Activated CD8-positive, alpha-beta T cell treated with anti-CD3 and anti-CD28 coated beads, Interleukin-2, amount 10 ng/mL, durations not matched to agents 7 days and 5 days (primary cell): ENCODE measurements at places on chromosomes 7 and 10.

GRCh38 chr7:134548877-134549276, at the start of gene AKR1B15:
Gene AKR1B15, plus strand, starts transcription at chr7:134549110. Its CDS starts 15,510 bp downstream, at chr7:134564620.
- DNase-seq, result no peak

DNA sequence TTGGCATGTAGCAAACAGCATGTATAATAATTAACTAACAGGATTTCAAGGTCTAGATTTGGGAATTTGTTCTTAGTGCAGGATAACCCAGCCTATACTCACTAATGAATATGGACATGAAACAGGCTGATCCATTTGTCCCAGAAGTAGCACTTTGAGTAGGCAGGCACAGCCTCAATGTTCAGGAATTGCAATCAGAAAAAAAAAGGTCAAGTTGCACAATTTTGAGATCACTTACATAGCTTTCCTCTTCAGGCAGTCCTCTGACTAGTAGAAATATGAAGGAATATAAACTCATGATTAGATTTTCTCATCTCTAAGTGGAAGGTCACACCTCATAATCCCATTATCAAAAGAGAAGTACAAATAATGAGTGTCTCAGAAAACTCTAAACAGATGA, 921.4 kb upstream of the CELF2 start:
- DNase-seq, result no peak

GRCh38 chr10:6123532-6123931, 34.7 kb downstream of the RBM17 start:
- no peak for DNase-seq

DNA sequence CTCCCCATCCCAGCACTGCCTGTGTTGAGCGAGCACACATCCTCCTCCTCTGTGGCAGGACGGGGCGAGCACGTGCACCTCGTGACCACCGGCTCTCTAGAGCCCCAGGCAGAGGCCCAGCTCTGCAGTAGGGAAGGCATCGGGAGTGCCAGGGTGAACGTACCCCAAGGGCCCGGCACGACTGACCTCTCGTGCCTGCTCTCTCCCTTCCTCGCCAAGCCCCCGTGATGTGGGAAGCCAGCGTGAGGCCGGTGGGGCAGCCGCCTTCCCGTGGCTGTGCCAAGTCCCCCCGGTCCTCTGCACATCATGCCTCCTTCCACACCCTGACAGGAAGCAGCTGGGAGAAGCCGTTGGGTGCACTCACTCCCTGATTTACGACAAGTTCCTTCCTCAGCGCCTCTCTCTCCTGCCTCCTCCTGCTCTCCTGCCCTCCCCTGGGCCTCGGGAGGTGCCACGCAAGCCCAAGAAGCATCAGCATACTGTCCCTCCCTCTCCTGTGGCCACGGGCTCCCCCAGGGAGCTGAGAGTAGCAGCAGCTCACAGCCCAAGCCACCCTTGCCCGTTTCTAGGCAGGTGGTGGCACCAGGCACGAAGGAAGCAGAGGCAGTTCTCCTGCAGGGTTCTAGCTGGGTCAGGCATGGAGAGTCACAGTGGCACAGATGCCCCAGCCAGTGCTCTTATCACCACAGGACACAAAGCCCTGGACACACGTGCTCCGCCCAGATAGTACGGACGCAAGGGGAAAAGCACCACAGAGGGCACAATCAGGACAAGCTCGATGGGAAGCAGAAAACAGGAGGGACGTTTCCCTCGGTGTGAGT, 47.0 kb downstream of the AMZ1 start:
- no peak for DNase-seq

DNA sequence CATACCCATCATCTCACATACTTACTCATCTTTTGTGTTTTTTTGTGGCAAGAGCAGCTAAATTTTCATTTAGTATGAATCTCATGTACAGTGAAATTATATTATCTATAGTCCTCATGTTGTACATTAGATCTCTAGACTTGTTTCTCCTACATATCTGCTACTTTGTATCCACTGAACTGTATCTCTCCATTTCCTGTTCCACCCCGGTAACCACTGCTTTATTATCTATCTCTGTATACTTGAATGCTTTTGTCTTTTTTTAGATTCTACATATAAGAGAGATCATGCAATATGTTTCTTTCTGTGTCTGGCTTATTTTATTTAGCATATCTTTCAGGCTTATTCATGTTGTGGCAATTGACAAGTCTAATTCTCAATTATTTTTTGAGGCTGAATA, 125.1 kb downstream of the ANKRD7 start:
- DNase-seq, result no peak

DNA sequence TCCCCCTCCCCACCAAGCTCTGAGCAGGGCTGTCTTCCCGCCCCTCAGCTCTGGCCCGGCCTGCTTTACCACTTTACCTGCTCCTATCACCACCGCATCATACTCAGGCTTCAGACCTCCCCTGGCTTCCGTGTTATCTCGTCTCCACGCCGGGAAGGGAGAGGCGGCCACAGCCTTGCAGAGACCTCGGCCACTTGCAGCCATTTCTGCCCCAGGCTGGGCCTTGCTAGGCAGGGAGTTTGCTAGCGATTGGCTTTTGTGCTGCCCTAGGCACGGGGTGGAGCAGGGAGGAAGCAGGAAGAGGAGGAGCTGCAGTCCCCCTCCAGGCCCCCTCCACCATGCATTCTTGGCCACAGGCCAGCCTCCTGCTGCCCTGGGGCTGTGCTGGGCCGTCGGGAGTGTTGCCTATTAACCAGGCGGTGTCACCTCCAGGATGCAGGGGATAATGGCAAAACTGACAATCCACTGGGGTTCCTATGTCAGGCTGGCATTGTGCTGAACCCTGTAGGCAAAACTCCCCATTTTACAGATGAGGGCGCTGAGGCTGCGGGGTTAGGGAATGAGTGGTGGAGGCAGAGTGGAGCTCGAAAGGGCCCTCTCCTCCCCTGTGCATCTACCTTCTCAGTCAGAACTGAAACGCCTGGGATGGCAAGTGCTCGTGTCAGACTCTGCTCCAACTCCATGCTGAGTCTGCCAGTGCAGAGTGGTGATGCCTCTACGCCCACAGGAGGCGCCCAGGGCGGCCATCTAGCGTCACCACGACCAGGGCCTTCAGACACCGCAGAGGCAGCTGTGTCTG, at the start of gene PYROXD2:
TSS of gene PYROXD2 (minus strand) at position 251 of the 799 bp plus-strand sequence. CDS start at position 204, 47 bp downstream.
- DNase-seq, result peak; percentile 76

GRCh38 chr10:51911723-51912122, 212.3 kb upstream of the CSTF2T start:
- no peak for DNase-seq

DNA sequence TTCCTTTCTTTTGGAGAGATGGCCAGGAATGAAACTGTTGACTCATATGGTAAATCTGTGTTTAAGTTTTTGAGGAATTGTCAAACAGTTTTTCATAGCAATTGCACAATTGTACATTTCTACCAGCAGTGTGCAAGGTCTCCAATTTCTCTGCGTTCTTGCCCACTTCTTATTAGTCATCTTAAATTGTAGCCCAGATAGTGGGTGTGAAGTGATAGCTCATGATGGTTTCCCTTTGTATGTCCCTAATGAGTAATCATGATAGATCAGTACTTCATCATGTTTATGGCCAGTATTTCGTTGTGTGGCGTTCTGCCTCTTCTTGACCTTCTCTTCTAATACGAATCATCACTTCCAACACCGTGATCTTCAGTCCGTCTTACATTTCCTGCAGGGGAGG, 136.3 kb downstream of the DOCK1 start:
- no peak for DNase-seq

DNA sequence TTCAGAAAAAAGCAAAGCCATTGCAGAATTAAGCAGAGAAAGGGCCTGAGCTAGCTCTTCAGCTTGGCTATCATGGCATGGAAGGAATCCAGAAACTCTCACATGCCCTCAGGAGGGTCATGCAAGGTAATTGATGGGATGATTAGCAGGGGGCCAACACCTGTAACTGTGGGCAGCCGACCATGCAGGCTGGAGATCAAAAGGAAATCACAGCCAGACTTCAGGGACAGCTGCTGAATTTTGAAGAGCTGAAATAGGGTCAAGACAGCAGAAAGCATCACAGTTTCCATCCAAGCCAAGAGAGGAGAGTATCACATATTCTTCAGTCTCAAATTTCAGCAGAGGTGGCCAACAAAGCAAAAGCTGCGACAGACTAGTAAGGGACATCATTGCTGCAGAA, 239.6 kb upstream of the STEAP1 start:
- no peak for DNase-seq

- peak; percentile 37 for DNase-seq
Measured at GRCh38 chr10:74824184-74824899, 2.1 kb upstream of the KAT6B start.

DNA sequence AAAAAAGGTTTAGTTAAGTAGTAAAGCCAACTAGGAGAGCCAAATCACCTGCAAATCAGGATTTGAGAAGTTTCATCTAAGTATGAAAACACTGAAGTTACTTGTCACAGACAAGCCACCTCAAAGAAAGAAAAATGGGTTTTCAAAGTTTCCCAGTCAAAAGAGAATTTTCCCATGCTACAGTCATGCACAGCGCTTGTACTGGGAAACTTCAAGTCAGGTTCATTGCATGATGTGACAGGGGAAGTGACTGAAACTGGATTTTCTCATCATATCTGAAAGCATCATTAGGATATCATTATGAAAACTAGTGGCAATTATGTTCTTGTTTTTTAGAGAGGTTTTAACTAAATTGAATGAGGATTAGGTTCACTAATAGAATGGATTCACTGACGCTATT, 167.0 kb downstream of the SGMS1 start:
- no peak for DNase-seq

DNA sequence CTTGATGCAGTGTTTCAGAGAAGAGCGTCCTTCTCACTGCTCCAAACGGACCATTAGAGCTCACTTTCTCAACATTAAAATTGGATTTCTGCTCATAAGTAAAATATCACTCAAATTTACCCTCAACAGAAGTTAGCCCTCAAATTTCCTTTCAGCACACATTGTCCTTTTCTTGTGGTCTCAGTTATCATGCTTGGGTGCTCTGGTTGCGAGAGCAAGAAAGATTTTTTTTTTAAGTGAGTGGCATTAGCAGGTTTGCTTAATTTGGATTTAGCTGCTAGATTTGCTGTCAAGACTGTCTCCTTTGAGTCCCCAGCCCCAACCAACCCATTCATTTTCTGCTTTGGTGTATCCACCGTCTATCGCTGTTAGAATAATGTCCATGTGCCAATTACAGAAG, 2.6 kb upstream of the CH25H start:
- DNase-seq, result no peak

- DNase-seq, result peak; percentile 56
Measured at GRCh38 chr10:51389415-51390321, 309.7 kb downstream of the CSTF2T start.

GRCh38 chr10:80522756-80523363, 14.8 kb upstream of the SH2D4B start:
- no peak for DNase-seq

DNA sequence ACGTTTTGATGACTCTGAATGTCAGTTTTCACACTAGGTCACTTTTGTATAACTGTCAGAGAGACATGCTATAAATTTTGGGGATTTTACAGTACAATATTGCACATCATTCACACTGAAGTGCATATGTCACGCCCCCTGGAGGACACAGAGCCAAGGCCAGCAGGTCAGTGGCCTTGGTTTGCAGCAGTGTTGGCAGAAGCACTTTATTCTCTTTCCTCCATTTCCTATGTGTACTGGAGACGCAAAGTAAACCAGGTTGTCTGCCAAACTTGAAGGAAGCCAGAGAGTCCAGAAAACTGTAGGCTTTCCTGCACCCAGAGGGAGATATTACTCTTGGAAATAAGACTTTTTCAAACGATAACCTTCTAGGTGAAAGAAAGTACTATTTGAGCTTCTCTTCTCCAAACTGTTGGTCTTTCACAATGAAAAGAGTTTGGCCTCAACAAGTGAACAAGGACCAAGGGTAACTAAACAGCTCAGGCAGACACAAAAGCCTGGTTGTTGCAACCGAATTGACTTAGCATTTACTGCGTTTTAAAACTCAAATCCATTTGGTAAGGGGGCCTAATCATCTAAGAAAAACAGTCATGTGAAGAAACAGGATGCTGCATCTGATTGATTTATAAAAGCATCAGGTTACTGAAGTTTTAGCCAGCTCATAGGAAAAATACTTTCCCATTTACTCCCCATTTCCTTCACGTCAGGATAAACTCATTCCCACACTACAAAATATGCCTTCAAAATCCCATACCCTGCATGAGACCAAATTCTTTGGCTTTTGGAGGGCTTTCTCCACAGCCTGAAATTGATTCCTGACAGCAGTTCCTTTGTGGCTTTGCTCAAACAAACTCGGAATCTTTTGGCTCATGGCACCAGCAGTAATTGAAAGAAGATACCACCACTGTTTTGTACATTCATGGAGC, 83.0 kb upstream of the SEC61G start:
- DNase-seq, result no peak

GRCh38 chr7:924541-925231, 29.8 kb downstream of the ADAP1 start:
- DNase-seq, result peak; percentile 77

DNA sequence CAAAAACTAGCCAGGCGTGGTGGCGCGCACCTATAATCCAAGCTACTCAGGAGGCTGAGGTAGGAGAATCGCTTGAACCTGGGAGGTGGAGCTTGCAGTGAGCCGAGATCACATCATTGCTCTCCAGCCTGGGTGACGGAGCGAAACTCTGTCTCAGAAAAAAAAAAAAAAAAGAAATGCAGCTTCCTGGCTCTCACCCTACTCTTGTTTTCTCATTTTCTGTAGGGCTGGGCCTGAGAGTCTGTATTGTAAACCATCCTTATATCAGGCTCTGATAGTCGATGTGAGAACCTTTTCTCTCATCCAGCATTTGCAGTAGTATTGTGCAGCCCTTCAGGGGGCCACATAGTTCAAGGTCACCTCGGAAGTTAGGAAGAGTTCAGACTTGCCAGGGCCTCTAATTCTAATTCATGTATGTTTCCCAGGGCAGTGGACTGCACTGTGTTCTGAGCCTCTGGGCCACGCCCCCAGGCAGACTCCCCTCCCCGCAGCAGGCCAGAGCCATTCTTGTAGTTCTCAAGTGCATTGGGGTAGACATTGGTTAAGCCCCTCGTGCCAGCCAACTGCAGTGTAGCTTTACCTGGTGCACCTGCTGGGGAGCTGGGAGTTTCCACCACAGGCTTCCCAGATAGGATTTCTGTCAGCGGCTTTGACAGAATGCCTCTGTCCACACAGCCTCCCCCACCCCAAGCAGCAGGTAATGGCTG, 38.3 kb upstream of the PDCD4 start:
- no peak for DNase-seq

GRCh38 chr10:106711313-106711906, 453.1 kb downstream of the SORCS1 start:
- peak; percentile 60 for DNase-seq

DNA sequence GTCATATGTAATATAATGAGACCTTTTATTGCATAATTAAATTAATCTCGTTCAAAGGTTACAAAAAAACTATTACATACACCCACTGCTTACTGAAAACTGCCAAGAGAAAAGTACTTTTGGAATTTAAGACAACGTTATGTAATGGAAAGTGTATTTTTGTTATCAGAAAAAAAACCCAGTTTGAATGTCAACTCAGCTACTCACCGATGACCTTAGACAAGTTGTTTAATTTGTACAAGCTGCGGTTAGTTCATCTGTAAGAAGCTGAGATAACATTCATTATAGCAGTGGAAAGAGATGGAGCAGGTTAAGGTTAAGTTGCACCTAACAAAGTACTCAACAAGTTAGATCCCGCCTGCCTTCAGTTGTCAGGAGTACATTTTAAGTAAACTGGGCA, 1.1 kb downstream of the PSMA2 start:
- DNase-seq, result no peak

GRCh38 chr7:27920281-27920946, 180.5 kb downstream of the TAX1BP1 start:
- no peak for DNase-seq

GRCh38 chr10:114261076-114261475, 22.0 kb downstream of the VWA2 start:
- DNase-seq, result no peak
